ENCODE measurements at places on chromosomes 3 and 15.
A peak's percentile ranks its signal among the peaks of the same experiment; 100 is the strongest.

DNA sequence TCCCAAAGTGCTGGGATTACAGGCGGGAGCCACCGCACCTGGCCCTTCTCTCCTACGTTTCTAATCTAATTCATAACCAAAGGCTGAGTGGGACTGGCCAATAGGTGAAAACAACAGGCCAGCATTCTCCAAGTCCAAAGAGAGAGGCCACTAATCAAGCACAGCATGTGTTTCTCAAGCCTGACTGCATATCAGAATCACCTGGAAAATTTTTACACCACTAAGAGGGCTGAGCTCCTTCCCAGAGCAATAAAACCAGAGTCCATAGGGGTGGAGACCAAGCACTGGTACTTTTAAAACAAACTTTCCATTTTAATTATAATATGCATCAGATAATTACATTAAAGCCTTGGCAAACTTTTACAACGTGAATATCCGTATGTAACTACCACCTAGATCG is 254.4 kb downstream of the OPA1 start:
- DNase-seq: no peak

- no peak for DNase-seq
Measured at GRCh38 chr3:51550080-51550819, 11.7 kb downstream of the RAD54L2 start.

- no peak for DNase-seq
Measured at GRCh38 chr15:70524470-70524869, 238.9 kb downstream of the UACA start.

DNA sequence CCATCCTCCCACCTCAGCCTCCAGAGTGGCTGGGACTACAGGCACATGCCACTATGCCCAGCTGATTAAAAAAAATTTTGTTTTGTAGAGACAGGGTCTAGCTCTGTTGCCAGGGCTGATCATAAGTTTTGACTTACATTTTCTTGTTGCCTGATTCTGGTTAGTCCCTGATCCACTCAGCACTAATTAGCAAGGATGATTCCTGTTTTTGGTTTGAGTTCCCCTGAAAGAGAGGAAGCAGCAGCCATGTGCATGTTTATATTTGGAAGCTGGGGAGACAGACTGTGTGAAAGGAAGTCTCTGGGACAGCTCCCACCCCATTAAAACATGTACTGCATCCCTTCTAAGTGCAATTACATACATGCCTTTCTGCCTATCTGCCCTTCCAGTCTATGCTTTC is 3.6 kb upstream of the NCK1 start:
- DNase-seq: no peak

DNA sequence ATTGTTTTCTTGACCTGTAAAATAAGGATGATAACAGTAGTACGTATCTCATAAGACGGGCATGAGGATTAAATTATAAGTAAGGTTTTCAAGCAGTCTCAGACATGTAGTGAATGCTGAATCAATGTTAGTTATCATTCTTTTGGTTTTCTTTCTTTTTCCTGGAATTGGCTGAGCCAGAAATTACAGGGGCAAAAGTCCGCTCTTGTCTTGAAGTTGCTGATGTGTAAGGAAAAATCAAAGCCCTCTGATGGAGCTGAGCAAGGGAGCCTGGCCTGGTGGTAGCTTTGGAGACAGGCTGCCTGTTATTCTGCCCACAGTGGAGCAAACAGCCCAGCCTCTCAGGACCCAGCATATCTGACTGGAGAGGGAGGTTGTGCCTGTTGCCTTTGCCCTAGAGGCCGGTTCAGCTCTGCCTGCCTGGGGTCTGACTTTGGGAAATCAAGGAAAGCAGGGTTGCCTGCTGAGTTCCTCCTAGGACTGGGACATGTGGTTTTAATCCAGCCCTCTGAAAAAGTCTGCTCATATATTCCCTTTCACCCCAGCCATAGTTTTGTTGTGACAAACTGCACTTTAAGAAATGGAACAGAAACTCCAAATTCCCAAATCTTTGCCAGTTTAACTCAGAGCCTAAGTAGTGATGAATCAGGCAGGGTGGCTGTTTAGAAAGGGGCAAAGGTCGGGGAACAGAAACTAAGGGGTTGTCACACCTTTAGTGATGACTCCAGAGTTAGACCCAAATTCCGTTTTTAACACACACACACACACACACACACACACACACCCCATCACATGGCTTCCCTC is 40.1 kb downstream of the GASK1A start:
- DNase-seq: no peak

DNA sequence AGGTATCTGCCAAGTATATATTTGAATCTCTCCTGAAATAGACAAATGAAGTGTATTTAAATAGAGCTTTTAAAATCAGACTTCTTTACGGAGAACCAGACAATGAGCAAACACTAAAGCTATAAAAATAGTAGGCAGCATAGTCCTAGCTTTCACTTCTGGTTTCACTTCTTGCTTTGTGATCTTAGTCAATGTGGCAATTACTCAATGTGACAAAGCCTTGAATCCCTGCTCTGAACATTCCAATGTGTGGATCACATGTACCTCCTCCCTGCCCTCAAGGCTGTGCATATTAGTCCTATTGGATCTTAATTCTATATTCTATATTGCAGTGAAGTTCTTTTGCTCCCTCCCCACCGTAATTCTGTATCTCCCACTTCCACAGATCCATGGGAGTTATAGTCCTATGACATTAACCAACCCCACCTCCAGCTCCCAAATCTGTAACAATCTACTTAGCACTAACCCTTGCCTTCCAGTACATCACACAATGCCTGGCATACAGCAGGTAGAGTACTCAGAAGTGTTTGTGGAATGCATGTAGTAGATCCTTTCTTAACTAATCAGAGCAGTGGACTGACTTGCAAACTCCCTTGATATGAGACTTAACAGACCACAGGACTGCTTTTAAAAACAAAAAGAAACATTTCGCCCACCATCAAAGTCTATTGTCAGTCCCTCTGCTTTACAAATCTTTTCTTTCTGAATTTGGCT is 24.3 kb upstream of the CP start:
- DNase-seq: no peak

- DNase-seq: no peak
Measured at GRCh38 chr3:61796088-61796680, 234.8 kb downstream of the PTPRG start.

GRCh38 chr3:99960941-99961340 is 143.3 kb downstream of the CMSS1 start:
- peak; percentile 38 for DNase-seq

- no peak for DNase-seq
Measured at GRCh38 chr3:100103558-100104441, 10.5 kb downstream of the FILIP1L start.

DNA sequence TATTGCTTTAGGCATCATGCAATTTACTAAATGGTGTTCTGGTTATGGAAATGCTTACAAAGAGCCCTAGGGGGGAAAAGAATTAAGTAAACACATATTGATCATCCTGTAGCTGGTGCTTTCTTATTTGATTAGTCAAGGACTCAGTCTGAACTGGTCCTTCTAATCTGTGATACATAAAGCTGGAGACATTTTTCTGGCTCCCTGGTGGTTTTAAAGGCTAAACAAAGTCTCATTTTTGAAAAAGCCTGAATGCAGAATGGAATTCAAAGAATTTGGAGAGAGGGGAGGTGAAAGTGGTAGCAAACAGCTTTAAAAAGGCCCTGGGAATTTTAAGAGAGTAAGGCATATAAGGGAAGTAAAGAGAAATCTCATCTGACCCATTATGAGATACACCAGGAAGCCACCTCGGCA is 149.7 kb downstream of the RBMS3 start:
- DNase-seq: no peak

DNA sequence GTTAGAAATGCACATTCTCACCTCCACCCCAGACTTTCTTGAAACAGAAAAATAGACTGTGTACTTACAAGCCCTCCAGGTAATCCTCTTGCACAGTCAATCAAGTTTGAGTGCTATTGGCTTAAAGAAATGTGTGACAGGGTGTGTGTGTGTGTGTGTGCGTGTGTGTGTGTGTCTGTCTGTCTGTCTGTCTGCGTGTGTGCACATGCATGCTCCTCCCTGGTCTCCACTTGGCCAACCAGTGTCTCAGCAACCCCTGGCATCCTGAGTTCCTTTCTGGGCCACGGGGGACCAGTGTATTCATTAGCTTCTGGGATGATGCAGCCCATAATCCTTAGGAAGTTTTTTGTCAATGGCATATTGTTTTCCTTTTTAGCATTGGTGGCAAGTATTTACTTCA is 128.8 kb upstream of the IL12A start:
- no peak for DNase-seq

- DNase-seq: peak; percentile 55
Measured at GRCh38 chr3:51686512-51687215, 15.6 kb downstream of the TEX264 start.

DNA sequence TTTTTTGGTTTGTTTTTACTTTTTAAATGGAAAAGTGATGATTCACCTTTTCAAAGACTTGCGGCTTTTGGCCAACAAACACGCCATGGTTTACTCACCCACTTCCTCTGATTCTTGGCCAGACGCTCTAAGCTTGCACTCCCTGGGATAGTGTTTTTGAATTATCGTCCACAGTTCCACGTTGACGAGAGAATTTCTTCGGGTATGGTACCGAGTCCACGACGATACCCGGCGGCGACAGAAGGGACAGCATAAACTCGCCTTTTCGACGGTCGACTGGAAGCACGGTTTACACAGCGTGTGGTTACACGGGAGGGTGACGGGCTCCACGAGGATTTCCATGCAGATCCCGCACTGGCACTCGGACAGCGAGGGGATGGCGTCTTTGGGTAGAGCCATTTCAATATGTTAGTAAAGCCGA is 783 bp downstream of the RNF168 start:
- DNase-seq: peak; percentile 58

- no peak for DNase-seq
Measured at GRCh38 chr3:45566196-45566595, 28.4 kb upstream of the LIMD1 start.

- no peak for DNase-seq
Measured at GRCh38 chr3:66113542-66113941, 74.8 kb upstream of the MAGI1 start.

DNA sequence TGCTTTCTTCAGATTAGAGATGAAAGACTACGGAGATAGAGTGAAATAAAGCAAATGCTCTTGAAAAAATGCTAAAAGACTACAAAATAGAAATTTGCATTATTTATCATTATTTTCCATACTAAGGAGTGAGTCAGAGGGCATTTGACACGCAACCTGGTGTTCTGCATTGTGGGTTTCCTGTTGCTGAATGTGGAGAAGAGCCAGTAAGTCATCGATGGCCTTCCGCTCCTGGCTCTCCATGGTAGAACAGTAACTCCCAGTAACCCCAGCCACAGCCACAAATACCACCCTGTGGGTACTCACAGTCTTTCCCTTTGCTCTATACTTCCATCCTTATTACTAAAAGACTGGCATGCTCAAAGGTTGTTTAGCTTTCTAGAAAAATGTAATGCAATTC is 61.5 kb downstream of the CGGBP1 start:
- no peak for DNase-seq

- peak; percentile 63 for DNase-seq
Measured at GRCh38 chr15:76996526-76997401, 1.8 kb downstream of the PSTPIP1 start.

DNA sequence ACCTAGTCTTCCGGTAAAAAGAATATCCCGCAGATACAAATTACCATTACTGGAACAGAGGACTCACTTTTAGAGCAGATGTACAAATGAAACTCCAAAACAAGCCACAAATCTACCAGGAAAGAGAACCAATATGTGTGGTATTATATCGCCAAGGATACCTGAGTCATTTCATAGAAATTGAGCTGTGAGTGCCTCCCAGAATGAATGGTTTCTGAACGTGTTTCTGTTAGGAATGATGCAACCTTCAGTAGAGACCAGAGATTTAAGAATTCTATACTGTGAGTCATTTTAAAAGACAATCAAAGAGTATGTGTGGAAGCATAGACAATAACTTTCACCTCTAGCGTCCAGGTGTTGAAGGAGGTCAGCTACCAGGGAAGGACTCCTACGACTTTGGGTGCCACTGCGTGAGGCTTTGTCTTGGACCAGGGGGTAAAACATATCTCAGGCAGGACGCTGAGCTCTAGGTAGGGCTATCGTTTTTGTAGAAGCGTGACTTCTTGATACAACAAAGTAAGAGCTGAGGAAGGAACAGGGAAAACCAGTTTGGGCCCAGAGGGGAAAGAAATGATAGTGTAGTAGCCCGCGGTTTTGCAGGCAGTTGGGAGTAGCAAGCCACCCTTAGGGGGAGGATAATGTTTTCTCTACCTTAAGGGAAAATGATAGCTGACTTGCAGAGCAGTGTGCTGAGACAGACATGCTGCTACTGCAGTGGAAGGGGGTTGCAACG is 210.4 kb downstream of the TP63 start:
- DNase-seq: no peak

DNA sequence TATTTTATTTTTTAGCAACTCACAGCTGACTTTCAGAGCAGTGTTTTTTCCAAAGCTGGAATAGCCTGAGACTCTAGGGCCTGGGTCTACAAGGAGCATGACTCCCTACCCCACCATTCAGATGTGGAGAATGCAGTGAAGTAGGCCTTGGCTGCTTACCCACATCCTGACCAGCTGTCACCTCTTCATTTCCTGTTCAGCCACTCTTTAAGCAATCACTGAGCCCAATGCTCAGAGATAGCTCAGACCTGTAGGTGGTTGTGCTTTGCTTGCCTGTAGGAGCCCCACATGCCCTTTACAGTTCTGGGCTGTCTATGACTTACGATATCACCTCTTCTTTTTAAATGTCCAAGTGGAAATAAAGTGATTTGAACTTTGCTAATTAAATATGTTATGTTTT is 148.1 kb downstream of the NEK11 start:
- DNase-seq: no peak

DNA sequence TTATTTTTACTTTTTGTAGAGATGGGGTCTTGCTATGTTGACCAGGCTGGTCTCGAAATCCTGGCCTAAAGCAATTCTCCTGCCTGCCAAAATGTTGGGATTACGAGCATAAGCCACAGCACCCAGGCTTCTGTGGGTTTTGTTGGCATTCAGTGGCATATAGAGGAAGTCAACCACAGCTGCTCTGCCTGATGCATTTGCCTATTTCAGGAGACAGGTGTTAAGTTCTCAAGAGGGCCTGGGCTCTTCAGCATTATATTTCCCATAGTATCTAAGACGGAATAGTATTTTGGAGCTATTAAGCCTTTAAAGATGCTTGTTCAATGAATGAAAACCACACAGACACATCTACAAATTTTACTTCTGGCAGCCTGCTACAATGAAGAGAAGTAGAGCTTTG is 73.5 kb upstream of the CSPG5 start:
- DNase-seq: no peak

GRCh38 chr3:129409541-129409940 is 18.9 kb downstream of the EFCAB12 start:
- no peak for DNase-seq

DNA sequence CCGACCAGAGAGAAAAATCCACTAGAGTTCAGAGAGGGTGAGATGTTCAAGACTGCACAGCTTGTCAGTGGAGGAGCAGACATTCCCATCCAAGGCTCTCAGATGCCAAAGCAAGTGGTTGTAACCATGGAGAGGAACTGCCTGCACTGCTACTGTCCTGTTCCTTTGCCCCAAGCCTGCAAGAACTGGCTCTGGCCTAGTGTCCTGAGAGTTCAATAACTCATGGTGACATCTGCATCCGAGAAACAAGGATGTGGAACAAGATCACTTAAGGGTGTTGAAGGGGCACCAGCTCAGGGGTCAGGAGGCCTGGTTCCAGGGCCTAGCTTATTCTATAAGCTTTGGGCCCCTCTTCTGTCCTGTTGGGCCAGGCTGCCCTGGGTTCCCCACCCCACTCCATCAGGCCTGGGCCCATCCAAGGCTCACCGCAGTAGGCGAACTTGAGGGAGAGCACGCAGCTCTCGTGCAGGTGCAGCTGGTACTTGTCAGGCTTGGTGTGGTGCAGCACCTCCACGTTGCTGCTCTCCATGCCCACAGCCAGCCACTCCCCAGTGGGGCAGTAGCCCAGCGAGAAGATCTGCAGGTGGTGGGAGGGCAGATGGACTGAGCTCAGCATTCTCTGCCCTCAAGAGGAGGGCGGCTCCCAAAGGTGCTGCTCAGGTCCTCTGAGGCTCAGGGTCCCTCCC is 45.6 kb downstream of the TLE3 start:
- peak; percentile 13 for DNase-seq

All from right hindlimb (tissue), 1 donor.